ENCODE measurements at places on chromosomes 2 and 18. TPM values are rescaled to one million over a fixed set of nuclear protein-coding genes. Genes with fewer than 3 reads are reported as not detected.

- no peak for DNase-seq
- H3K4me1 ChIP-seq: peaks cover 58% of the 10 kb centered on the region
- peaks cover 58% of the 10 kb centered on the region for H3K36me3 ChIP-seq
- no peak overlapping the region for H3K27ac ChIP-seq
Measured at GRCh38 chr18:63264871-63265270, 54.7 kb downstream of the BCL2 start.

Gene DNER
- not detected for total RNA-seq

DNA sequence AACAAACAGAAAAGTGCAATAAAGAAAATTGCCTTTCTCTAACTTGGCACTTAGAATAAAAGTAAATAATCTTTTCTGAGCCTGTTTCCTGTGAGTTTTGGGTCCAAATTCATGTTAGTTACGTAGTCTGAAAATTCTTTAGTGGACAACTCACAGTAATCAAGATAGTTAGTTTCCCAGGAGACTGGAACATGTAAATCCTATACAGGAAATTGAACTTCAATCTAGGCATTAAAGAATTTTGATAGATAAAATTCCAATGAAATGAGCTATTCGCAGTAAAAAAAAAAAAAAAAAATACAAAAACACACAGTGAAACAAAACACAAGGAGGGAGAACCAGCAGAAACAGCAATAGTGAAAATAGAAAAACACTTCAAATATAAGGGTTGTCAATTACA is 83.8 kb upstream of the REG3G start:
- H3K36me3 ChIP-seq: no peaks in the 10 kb centered on the region
- DNase-seq: no peak
- no peak overlapping the region for H3K4me3 ChIP-seq
- H3K4me1 ChIP-seq: no peaks in the 10 kb centered on the region
- no peak overlapping the region for H3K27ac ChIP-seq
- H3K27me3 ChIP-seq: no peaks in the 10 kb centered on the region

GRCh38 chr18:76578571-76579300 is 83.7 kb upstream of the ZNF516 start:
- no peak for DNase-seq
- no peak overlapping the region for H3K4me3 ChIP-seq
- H3K27ac ChIP-seq: no peak overlapping the region
- H3K36me3 ChIP-seq: no peaks in the 10 kb centered on the region
- H3K4me1 ChIP-seq: no peaks in the 10 kb centered on the region

Gene WNT10A
- total RNA-seq: 0.18 TPM

Gene ANXA4
- total RNA-seq: 45.6 TPM

GRCh38 chr2:111704246-111704645 is 179.7 kb downstream of the ANAPC1 start:
- peaks cover 5% of the 10 kb centered on the region for H3K27me3 ChIP-seq
- no peak for DNase-seq
- H3K4me1 ChIP-seq: peaks cover 54% of the 10 kb centered on the region
- no peaks in the 10 kb centered on the region for H3K36me3 ChIP-seq
- no peak overlapping the region for H3K27ac ChIP-seq

DNA sequence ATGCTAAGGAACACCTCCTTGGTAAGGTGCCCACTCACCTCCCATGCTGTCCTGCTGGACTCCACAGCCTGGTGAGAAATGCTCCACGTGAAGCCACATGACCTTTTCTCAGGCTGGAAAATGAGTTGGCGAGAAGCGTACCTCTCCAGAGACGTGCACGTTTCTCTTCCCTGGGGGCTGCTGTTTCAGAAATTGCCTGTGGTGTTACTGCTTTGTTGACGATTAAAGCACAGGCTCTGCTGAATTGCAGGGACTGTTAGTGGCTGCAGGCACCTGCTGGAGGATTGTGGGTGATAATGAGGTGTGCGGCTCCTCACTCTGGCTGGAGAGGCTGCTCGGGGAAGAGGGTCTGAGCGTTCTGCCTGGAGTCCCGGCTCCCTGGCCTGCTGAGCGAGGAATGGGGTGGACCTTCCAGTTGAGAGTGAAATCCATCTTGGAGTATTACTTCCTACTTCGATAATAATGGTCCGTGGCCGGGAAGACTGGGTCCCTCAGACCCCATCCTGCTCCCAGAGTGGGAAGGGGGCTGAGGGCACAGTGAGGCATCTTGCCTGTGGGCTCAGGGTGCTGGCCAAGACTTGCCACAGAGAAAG is 199.3 kb upstream of the HDAC4 start:
- peaks cover 6% of the 10 kb centered on the region for H3K27me3 ChIP-seq
- peaks cover 6% of the 10 kb centered on the region for H3K4me1 ChIP-seq
- H3K4me3 ChIP-seq: no peak overlapping the region
- H3K27ac ChIP-seq: no peak overlapping the region
- no peaks in the 10 kb centered on the region for H3K36me3 ChIP-seq
- DNase-seq: no peak

DNA sequence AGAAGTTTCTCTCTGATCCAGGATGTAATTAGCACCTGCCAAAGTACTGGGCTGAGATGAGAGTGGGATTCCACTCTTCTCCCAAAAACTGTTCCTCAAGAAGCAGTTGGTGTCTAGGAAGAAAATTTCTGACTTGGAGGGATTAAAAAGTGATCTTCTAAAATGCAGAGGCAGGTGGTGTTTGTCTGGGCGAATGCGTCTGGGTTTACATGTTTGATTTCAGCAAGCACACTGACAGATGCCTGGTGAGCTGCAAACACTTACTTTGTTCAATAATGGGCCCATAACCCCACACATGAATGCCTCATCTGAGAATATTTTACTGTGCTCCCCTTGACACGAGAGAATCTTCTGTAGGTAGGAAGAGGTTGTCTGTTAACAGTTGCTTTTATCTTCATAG is 24.3 kb upstream of the KCNF1 start:
- no peak for DNase-seq

Gene FOXI3
- not detected for total RNA-seq

Gene CKAP2L
- 27.2 TPM for total RNA-seq

GRCh38 chr2:24824071-24824588 is 30.9 kb downstream of the CENPO start:
- no peak overlapping the region for H3K4me3 ChIP-seq
- H3K4me1 ChIP-seq: peaks cover 21% of the 10 kb centered on the region
- no peak overlapping the region for H3K27ac ChIP-seq
- DNase-seq: no peak
- no peaks in the 10 kb centered on the region for H3K27me3 ChIP-seq

DNA sequence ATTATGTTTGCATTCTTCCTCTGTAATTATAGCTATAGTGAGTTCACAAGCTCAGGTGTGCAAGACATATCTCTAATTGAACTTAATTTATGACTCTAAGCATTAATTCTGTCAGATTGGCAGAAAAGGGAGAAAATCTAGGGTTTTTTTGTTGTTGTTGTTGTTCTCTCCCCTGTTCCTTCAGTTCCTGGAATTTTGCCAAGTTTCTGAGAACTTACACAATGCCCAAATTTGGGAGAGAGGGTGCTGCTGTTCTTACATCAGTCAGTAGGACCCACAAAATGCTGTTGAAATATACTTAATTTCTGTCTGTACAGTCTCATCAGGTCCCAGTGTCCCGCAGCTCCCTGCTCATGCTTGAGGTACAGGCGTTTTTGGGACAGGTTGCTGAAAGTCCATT is 221.8 kb upstream of the RBMS1 start:
- no peak for DNase-seq
- H3K36me3 ChIP-seq: no peaks in the 10 kb centered on the region

DNA sequence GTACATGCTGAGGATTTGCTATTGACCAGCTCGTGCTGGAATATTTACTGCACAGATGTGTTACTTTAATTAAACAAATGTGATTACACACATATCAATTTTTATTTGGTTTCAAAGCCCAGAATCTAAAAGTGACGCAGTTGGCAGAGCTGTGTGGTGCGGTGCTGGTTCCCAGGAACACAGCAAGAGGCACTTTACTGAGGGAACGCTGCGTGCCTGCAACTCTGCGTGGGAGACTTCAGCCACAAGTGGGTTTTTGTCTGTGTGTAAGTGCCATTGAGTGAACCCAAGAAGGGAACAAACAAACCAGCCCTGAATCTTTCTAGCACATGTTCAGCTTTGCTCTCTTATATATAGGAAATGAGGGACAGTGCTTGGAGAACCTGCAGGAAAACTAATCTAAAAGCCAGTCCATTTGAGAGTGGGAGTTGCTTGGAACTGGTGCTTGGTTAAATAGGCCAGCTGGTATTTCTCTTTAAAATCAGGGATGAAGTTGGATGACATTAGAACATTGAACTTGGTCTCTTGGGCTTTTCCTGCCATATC is 196.6 kb upstream of the CELF4 start:
- no peak overlapping the region for H3K27ac ChIP-seq
- H3K4me3 ChIP-seq: no peak overlapping the region
- DNase-seq: no peak
- no peaks in the 10 kb centered on the region for H3K27me3 ChIP-seq

Gene SGPP2
- 10.6 TPM for total RNA-seq

Gene METTL5
- total RNA-seq: 95.2 TPM

Gene TXNDC9
- 36.2 TPM for total RNA-seq

GRCh38 chr2:24824966-24825882 is 32.0 kb downstream of the CENPO start:
- H3K4me3 ChIP-seq: no peak overlapping the region
- H3K27ac ChIP-seq: peak overlapping the region; percentile 93
- no peaks in the 10 kb centered on the region for H3K27me3 ChIP-seq

Gene CTAGE1
- total RNA-seq: not detected

Gene CHRND
- total RNA-seq: not detected

DNA sequence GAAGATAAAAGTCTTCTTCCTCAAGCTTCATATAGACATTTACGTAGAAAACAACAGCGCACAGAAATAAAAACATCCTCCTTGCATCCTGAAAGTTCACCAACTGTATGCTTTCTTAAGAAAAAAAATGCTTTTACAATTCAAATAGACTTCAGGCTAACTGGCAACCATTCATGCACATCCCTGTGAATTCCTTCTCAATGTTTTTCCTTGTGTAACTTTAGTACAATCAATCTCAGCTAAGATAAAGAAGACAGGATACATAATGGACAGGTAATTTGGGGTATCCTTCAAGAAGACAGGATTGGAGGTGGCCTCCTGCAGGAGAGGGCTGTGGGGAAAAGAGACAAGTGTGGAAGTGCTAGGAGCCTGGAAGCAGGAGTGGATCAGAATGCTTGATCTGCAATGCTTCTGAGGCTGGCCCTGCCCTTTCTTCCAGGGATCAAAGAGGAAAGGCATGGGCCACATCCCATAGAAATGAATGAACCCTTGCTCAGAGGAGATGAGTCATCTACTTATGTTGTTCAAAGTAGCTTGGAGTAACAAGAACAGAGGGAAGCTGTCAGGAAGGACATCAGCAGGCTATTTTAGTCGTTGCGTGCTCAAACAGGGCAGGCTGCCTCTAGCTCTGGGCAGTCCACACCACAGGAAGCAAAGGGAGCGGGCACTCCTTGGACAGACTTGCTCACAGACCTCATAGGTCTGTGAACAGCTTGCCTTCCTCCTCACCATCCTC is 126.6 kb downstream of the TMEM131 start:
- peaks cover 33% of the 10 kb centered on the region for H3K4me1 ChIP-seq
- DNase-seq: no peak
- peaks cover 7% of the 10 kb centered on the region for H3K36me3 ChIP-seq
- H3K27me3 ChIP-seq: no peaks in the 10 kb centered on the region
- H3K4me3 ChIP-seq: no peak overlapping the region
